ENCODE measurements at places on chromosomes 11 and 22.

GRCh38 chr22:22817468-22818201 lies 70.0 kb upstream of the IGLL5 start:
- DNase-seq: no peak

DNA sequence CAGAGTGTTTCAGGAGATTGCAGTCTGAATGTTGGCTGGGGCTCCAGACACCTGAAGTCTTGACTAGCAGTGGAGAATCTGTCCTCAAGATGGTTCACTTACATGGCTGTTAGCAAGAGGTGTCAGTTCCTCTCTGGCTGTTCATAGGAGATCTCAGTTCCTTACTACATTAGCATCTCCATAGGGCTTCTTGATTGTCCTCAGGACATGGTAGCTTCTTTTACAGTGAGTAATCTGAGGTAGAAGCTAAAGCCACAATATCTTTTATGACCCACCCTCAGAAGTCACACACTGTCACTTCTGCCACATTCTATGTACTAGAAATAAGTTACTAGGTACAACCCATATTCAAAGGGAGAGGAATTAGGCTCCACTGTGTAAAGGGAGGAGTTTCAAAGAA lies 10.5 kb upstream of the PATL1 start:
- DNase-seq: no peak

DNA sequence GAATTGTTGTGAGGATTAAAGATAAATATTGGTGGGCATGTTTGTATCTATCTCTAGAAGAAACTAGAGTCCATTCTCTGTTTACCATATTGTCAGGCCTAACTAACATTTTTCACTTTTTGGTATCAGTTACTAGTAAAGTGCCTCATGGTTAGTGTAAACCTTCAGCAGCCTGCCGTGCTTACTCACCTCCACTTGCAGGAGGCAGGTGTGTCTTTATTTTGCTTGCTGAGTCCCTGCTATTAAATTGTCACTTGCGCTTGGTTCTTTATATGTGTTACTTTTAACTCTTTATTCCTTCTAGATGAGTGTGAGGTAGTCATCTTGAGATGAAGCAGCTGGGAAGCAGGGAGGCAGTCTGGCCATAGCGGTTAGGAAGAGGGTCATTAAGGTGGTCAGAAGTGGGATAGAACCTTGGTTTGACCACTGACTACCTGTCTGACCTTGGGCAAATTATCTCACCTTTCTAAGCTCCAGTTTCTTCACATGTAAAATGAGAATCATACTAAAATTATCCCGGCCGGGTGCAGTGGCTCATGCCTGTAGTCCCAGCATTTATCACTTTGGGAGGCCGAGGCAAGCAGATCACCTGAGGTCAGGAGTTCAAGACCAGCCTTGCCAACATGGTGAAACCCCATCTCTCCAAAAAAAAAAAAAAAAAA lies 21.2 kb downstream of the PPP6R3 start:
- no peak for DNase-seq

GRCh38 chr11:73399159-73399590 lies 23.0 kb downstream of the RELT start:
- no peak for DNase-seq

All from muscle of back (tissue), 13 donors.